Effector CD8-positive, alpha-beta T cell (primary cell): ENCODE measurements at places on chromosomes 3 and 15.

GRCh38 chr3:157452097-157452496 lies 15.4 kb downstream of the PTX3 start:
- DNase-seq = no peak

DNA sequence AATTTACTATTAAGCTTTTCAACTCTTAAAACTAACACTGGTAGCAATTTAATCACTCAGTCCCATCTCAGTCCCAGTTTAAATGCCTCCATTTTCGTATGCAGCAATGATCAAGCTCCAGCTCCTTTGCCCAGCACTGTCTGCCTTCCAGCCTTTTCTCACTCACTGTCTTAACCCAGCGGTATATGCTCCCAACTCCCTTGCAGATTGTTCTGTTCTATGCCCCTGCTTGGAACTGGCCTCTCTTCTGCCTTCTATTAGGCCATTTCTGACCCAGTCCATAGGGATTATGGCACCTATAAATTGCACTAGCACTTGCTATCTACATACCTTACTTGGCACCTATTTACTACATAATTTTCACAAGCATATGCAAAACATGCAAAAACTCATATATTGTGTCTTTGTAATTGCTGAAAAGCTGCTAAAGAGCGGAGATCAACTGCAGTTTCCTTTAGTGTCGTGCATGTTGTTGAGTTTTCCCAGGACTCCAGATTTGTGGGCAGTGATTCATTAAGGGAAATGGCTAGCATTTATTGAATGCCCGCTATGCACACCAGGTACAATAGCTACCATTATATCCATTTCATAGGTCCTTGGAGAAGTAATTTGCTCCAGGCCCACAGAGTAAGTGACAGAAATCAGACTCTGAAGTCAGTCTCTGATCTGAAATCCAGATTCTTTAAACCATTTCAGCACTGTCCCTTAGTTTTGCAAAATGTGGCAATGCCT lies 24.4 kb downstream of the CRBN start:
- DNase-seq = no peak

- DNase-seq = no peak
These were observed 156.3 kb upstream of the UBE2E1 start for GRCh38 chr3:23649448-23649847.

DNA sequence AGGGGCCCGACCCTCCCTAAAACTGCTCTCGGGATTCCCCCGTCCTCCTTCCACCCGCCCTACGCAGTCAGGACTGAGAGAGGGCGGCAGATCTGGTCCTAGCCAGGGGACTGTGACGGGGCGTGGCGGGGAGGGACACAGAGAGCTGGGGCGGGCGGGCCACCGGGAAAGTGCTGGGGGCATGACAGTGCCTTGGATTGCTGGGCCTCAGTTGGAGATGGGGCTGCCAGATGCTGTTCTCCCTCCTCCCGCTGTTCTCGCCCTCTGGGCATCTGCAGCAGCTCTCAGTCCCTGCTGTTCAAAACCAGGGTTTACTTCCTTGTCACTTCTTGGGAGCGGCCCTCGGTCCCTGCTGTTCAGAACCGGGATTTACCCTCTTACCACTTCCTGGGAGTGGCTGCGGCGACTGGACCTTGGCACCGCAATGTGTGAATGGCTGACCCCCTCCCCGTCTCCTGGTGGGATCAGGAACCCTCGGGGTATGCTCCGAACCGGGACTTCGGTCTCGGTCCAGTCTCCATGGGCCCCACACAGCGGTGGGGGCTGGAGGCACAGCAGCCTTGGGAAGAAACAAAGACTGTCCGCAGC lies 1.8 kb upstream of the RPP25 start:
- DNase-seq = no peak

GRCh38 chr15:50476143-50476542 lies 51.9 kb downstream of the USP8 start:
- no peak for DNase-seq

GRCh38 chr3:44509393-44509921 lies 32.0 kb upstream of the ZNF445 start:
- DNase-seq = no peak

GRCh38 chr15:86915811-86916331 lies 836.2 kb downstream of the AGBL1 start:
- DNase-seq = no peak

DNA sequence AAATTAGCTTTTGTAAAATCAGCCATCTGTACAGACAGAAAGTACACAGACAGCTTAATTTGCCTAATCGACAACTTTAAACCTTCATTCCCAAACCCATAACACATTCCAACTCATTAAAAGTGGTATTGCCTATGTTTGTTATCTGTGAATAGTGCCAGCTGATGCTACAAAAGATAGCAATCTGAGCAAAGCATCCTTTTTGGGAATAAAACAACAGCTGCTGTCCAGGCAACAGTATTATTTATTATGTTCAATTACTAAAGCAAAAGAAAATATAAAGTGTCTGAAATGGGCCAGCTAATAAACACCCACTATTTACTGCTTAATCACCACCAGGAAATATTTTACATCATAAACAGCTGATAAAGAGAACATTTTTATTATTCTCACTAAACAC lies 134.8 kb upstream of the ABI3BP start:
- no peak for DNase-seq

DNA sequence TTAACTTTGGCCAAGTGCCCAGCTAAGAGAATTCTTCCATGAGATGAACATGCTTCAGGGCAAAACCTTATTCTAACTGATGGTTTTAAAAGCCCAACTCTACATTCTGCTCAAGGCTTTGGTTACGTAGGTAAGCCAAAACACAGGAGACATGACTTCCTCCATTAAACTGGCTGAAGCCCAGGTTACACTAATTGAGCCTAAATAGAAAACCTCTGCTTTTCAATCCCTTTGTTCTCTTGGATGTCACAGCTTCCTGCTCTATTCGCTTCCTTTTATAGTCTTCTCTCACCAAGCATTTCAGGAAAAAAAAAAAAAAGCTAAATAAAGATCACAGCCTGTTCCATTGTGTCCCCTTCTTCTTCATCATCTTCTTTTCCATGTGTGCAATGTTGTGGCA lies 420.4 kb downstream of the TIGIT start:
- DNase-seq = no peak

GRCh38 chr3:61155701-61156292 lies 95.5 kb downstream of the FHIT start:
- no peak for DNase-seq

DNA sequence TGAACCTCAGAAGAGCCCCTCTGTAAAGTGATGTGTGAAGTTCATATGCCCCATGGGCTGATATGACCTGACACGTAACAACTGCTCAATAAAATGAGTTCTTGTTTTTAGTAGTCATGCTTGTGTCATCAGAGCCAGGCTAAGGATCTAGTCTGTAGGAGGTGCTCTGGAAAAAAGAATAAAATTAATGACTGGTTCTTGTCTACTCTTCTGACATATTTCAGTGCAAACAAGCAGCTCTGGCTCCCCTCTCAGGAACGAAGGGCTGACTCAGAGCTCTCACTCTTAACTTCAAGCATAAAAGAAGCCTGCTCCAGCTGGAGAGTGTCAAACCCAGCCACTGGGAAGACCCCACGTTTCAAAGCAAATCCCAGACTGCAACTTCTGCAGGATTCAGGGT lies 77.0 kb downstream of the LRIG1 start:
- no peak for DNase-seq

DNA sequence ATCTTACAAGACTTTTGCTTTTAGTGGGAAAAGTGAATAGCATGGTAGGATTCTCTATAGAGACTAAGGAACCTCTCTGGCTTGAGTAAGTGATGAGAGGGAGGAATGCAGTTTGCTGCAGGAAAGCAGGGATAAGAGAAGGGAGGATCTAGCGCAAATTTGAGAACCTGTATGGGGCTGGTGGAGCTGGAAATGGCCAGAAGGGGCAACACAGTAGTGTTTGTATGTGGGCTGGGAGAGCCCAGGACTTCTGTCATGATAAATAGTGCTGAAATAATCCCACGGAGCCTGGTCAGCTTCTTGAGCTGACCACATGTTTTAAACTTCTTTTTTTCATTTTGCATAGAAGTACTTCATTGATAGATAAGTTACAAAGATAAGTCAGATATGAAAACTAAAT lies 11.2 kb upstream of the SHC4 start:
- DNase-seq = no peak

- no peak for DNase-seq
These were observed 4.4 kb upstream of the ACAP2 start for GRCh38 chr3:195447201-195447600.

GRCh38 chr15:53446376-53446775 lies 313.1 kb downstream of the WDR72 start:
- no peak for DNase-seq

DNA sequence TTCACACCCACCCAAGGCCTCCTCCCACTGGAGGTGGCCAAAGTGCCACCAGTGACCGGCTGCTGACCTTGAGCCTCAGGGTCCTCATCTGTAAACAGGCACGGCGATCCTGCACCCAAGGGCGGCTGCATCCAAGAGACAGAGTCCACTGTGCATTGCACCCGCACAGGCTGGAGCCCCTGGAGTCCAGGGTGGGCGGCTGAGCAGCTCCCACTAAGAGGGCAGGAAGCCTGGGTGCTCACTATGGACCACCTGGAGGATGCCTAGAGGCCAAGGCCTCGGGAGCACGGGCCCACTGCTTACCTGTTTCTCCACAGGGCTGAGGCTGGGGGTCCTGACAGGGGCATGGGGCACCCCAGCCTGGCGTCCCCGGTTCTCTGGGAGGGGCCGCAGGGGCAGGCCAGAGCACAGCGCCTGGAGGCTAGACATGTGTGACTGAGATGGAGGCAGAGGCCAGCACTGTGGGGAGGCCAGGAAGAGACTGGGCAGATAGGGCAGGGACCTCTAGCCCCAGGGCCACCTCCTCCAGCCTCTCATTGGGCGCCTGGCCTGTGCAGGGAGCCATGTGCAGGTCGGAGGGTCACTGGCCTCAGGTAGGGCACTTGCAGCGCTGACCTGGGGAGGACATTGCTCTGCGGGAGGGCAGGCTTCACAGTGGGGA lies at the start of gene UROC1:
TSS of gene UROC1 (minus strand) at position 483 of the 661 bp plus-strand sequence. CDS start at position 429, 54 bp downstream.
- DNase-seq = no peak
